Stimulated activated naive CD8-positive, alpha-beta T cell treated with anti-CD3 and anti-CD28 coated beads, Interleukin-15, amount 100 ng/mL, for 72 hours (primary cell): ENCODE measurements at places on chromosomes 2 and 18.

GRCh38 chr2:121211251-121211650, 73.8 kb downstream of the TFCP2L1 start:
- no peak for DNase-seq

DNA sequence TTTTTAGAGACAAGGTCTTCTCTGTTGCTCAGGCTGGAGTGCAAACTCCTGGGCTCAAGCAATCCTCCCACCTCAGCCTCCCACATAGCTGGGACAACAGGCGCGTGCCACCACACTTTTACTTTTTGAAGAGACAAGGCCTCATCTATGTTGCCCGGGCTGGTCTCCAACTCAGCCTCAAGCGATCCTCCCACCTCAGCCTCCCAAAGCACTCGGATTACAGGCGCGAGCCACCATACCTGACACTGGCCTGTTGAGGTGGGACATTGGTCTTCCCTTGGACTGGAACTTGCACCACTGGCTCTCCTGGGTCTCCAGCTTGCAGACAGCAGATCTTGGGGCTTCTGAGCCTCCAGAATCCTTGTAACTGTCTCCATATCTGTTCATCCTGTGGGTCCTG, 75.6 kb downstream of the NDUFA10 start:
- no peak for DNase-seq

- no peak for DNase-seq
Measured at GRCh38 chr2:69344305-69344704, 42.7 kb downstream of the GFPT1 start.

DNA sequence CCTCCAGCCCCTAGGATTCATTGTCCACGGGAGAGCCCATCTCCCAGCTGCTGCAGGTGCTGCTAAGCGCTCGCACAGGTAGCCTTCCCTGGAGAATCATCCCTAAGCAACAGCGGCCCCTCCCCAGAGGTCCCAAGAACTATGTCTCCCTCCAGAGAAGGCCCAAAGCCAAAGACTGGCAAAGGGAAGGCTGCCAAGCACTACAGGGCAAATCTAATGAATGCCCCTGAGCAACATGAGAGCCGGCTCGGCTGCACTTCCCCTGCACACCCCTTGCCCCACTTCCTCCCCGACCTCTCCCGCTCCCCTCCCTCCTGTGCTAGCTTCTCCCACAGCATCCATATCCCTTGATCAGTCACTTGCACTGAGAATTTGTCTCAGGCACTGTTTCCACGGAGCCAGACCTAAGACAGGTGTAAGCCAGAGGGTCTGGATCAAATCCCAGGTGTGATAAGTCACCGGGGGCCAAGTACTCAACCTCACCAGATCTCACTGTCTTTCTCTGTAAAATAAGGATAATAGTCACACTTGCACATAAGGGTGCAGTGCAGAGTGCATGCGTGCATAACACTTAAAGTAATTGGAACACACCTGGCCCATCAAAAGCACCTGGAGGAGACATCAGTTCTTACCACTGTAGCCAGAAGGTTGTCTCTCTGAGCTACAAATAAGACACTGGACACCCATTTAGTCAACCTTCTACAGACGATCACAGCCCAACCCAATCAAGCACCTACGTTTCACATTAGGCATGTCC, 20.1 kb upstream of the COL6A3 start:
- no peak for DNase-seq

GRCh38 chr2:225309516-225309915, 90.0 kb upstream of the NYAP2 start:
- no peak for DNase-seq

GRCh38 chr2:216423071-216423470, 10.8 kb downstream of the SMARCAL1 start:
- DNase-seq, result no peak

GRCh38 chr2:112927745-112928144, 16.8 kb downstream of the IL37 start:
- DNase-seq, result no peak

- DNase-seq, result no peak
Measured at GRCh38 chr2:75238670-75239330, 39.5 kb upstream of the TACR1 start.

- no peak for DNase-seq
Measured at GRCh38 chr2:196219671-196220070, 48.3 kb upstream of the STK17B start.

- no peak for DNase-seq
Measured at GRCh38 chr2:70703900-70704549, 64.0 kb downstream of the ADD2 start.

- no peak for DNase-seq
Measured at GRCh38 chr2:211709389-211709788, 829.2 kb downstream of the ERBB4 start.

DNA sequence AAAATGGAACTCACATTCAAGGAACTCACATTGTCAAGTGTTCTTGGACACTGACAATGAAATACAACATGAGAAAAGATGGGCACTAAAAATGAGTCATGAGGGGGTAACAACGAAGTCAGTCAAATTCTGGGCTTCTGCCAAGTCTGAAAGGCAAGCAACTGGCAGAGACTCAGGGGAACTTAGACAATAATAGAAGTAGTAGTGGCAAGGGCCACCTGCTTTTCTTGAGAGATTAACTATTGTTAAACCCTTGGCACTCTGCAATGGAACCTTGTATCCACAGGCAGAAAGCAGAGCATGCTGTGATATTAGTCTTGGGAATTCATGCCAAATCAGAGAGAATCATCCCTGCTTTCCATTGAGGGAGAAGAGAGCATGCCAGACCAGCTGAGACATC, 382.6 kb upstream of the CDH2 start:
- no peak for DNase-seq

- no peak for DNase-seq
Measured at GRCh38 chr2:156481312-156481711, 45.1 kb downstream of the GPD2 start.

DNA sequence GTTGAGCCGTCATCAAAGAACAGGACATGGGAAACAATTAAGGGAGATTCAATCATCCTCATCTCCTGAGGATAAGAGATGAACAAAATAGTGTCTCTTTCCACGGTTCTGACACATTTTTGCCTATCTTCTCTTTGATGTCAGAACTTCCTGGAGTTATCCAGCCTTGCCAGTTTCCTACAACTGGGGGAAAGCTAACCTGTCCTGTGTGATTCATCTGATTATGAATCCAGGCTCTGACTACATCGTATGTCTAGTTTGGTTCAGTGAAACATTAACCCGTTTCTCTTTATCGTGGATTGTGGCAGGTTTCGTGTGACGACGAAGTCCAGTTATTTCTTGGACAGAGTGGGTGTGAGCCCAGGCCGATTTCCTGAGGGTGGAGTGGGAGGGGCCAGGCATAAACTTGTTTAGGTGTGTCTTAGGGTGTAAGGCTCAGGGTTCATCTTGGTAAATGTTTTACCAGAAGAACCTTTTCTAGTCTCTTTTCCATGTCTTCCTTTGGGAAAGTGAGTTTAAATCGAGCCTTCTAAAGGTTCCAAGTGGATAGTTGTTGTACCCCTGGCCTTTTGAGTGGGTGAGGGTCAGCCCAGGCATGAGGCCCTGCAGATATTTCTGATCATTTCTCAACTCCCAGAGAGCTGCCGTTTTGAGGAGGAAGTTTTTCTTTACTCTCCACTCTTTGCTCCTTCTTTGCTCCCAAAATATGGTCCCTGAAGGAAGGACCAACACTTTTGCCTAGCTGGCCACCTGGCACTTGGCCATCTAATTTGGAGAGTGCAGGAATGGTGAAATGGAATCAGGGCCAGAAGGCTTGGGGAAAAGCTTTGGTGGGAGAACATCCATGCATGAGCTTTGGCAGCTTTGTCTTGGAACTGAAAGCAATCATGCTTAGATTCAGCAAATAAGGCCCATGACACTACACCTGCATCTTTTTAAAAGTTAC, 50.4 kb upstream of the FZD5 start:
- no peak for DNase-seq

DNA sequence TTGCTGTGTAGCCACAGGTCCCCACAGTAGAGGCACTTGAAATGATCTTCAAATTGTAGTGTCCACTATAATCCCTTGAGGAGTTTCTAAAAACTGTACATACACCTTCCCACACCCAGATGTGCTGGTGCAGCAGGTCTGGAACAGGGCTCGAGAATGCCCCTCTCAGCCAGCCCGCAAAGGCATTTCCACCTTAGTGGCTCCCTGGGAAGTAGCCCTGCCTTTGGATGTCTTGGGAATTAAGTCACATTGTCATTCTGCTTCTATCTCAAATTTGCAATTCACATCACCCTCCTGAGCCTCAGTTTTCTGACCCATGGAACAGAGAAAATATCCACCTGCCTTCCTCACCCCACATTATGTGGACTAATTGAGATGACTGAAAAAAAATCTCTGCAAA, 44.3 kb upstream of the TCF7L1 start:
- DNase-seq, result no peak

DNA sequence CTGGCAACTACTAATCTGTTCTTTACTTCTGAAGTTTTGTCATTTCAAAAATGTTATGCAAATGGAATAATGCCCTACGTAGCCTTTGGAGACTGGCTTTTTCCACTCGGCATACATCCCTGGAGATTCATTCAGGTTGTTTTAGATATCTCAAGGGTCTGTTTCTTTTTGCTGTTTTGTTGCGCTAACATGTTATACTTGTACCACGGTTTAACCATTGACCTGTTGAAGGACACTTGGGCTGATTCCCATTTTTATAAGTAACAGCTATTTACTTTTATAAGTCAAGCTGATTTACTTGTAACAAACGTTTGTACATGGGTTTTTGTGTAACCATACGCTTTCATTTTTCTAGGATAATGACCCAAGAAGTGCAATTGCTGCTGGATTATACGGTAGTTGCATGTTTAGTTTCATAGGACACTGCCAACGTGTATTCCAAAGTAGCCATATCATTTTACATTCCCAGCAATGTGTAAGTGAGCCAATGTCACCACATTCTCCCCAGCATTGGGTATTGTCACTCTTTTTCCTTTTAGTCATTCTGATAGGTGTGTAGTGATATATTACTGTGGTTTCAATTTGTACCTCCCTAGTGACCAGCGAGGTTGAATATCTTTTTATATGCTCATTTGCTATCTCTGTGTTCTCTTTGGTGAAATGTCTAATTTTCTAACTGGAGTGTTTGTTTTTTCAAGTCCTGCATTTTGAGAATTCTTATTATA, 36.5 kb upstream of the STAT4 start:
- DNase-seq, result no peak

- no peak for DNase-seq
Measured at GRCh38 chr18:63859781-63860475, 27.6 kb upstream of the SERPINB2 start.

DNA sequence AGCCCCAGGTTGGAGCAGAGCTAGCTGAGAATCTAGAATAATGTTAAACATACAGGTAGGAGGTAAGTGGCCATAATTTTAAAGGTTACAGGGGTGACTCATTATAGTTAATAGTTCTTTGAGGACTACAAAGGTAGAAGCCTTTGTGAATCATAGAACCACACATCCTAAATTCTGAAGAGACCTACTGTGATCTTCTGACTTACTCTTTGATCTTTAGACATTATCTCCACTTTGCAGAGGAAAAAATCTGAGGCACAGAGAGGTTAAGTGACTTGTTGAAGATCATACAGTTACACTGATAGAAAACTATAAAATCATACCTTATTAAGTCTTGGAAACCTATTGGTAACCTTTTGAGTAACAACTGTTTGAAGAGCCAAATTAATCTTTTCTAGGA, 1051.3 kb upstream of the NRXN1 start:
- DNase-seq, result no peak

DNA sequence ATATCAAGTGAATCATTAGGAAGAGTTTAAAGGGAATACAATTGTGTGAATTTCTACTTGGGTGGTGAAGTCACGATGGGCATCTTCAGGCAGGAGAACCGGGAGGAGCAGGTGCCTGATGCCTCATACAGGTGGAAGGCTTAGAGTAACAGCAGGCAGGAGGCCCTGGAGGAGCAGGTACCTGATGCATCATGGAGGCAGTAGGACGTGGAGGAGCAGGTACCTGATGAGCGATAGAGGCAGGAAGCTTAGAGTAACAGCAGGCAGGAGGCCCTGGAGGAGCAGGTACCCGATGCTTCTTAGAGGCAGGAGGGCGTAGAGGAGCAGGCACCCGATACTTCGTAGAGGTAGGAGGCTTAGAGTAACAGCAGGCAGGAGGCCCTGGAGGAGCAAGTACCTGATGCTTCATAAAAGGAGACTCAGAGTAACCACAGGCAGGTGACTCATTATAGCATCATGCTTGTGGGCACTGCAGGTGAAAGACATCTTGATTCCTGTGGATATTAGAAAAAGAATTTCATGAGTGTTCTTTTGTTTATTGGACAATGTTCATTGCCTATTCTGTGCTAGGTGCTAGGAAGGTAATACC, 133.9 kb downstream of the ATP9B start:
- peak; percentile 48 for DNase-seq

DNA sequence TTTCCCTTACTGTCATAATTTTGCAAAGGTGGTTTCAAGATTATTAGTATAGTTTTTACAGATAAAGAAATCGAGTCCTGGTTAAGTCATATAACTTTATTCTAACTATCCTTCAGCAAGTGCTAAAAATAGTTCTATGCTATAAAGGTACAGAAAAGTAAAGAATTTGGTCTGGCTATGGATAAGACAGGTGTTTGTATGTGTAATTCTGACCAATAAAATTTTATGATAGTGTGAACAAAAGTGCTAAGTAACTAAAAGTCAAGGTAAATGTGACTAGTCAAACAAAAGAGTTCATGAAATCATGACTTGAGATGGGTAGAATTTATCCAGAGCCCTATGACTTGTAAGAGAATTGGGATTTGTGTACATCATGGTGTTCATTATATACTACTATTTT, 140.7 kb downstream of the COMMD1 start:
- no peak for DNase-seq

DNA sequence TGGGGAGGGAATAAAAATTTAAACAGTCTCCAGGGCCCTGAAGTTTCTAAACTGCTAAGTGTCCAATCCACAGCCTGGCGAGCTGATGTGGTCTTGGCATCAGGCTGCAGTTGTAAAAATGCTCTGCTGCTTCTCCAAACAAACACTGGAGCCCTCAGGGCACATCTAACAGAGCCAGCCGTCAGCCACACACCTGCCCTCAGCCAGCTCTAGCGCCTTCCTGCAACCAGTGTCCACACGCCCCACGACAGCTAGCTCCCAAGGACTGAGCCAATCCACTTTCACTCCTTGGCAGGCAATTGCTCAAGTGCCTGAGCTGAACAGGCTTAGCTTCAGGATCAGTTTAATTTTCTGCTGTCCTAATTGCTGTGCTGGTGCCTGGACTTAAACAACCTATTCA, 446.4 kb upstream of the RAB12 start:
- DNase-seq, result no peak

DNA sequence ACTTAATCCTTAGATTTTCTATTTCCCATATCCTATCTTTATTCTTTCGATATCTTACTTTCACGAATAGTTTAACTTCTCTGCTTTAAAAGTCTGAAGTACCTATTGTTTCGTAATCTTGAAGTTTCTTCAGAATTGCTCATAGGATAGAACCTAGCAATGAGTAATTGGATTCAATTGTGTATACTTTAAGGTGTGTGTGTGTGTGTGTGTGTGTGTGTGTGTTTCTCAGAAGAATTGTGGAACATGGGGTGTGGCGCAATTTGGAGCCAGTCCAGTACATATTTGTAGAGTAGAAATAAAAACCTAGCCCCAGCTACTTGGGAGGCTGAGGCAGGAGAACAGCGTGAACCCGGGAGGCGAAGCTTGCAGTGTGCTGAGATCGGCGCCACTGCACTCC, 897.6 kb downstream of the BCL11A start:
- no peak for DNase-seq
